ENCODE measurements at places on chromosomes 3 and 15.

GRCh38 chr3:128006061-128007032 lies 45.9 kb upstream of the SEC61A1 start:
- no peak for DNase-seq

DNA sequence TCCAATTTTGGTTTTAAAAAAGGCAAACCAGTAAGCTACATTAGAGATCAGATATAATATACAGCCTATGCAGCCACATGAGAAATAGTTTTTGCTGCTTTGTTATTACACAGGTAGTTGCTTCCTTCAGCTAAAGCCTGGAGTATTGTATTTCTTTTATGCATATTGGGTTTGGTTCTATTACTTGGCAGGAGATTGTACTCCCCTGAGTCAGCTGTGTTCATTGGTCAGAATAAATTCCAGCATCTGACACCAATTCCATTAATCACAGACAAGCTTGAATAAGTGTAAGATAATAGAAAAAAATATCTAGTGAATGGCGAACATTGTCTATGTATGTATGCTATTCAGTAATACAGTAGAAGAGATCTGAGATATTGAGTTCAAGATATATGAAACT lies 26.1 kb upstream of the ZCWPW2 start:
- DNase-seq, result no peak

DNA sequence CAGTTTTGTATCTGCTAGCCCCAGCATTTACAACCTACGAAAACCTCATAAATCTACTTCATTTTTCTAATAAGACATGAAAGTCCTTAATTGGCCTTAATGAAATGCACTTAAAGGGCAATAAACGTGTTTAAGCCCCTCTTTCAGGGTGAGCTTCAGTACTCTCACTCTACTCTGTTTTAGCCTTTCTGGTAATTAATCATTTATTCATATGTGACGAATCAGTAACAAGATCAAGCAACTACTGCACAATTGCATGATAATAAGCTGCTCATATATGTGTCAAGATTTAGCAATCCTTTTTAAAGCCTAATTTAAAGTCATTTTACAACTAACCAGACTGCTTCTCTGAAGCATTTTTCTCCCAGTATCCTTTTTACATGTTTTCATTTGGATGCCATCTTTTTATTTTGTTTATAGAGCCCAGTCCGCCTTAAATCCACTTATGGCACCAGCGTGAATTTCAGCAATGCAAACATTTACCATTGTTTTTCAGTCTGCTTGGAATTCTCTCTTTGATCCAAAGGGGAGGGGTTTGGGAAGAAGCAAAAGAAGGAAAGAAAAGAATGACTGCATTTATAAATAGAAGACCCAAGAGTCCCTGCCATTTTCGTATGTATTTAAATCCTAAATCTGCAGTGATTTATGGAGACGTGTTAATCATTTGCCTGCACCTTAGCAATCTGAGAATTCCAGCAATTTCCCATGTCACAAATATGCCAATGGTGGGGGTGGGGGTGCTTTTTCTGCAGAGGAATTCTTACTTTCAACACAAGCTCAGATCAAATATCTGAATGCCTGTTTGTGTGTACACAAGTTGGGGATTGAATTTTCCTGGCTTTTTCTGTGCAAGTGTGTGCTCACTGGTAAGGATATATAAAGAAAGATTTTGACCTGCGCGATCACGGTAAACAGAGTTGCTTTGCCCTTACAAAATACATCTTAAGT lies 230.8 kb upstream of the TBC1D5 start:
- DNase-seq, result no peak

DNA sequence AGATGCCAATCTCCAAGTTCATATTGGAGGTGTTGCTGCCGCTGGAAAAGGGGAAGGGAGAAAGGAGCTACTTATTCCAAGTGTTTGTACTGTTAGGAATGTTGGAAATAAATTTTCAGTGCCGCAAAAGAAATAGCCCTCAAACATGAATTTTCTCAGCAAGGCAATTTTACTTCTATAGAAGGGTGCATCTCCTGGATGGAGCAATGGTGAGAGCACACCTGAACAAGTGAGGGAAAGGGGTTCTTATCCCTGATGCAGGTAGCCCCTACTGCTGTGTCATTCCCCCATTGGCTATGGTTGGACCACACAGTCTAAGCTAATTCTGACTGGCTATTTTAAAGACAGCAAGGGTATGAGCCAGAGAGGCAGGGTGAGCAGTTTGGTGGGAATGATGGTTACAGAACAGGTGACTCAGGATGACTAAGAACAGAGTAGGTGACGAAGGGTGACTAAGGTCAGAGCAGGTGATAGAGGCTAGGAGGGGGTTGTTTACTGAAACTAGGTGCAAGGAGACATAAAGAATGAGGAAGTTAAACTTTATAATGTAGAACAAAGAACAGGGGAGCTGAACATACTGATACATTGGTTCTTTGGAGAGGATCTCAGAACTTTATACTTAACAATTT lies 503.5 kb downstream of the EDEM1 start:
- no peak for DNase-seq

GRCh38 chr15:87829332-87830050 lies 427.0 kb downstream of the NTRK3 start:
- DNase-seq, result no peak

DNA sequence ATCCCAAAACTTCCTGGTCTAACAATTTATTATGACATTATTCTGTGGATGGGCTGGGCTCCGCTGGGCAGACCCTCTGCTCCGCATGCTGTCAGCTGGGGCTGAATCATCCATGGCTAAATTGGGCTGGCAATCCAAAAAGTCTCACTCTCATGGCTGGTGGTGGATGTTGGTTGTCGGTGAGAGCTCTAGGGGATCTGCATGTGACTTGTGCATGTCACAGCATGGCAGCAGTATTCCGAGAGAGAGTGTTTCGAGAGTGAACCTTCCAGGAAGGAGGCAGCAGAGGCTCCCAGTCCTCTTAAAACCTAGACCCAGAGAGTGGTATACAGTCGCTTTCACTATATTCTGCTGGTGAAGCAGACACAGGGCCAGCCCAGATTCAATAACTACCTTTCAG lies 9.9 kb downstream of the RARB start:
- DNase-seq, result no peak

GRCh38 chr3:24462737-24463136 lies 31.9 kb downstream of the THRB start:
- no peak for DNase-seq

DNA sequence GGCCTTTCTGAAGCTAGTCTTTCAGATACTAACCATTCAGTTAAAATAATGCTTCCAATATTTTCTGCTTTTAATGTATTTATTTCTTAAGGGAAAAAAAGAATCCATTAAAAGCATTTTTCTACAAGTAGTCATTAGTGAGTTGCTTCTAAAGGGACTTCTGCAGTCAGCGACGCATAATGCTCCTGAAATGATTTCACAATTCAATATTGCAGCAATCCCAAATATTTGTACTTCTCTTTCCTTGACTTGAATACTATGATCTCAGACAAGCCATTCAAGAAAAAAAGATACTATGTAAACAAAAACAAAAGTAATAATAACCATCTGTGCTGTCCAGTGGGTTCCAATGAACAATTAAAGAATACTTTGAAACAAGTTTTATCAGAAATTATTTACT lies 681.0 kb downstream of the DIPK2A start:
- no peak for DNase-seq

DNA sequence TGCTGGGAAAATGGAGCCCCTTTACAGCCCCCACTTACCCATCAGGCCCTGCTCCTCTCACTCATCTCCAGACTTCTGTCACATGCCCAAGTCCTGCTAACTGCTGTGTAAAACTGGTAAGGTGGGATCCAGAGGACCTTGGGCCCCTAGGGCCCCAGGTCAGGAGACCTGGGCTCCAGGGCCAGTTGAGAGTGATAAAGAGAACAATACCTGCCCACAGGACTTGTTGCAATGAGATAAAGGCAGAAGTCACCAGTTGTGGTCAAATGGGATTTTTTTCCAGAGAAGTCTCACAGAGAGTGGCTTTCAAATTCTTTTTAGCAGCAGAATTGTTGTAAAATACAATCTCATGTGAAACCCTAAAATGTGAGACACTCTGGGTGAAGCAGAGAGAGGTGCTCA lies 753 bp downstream of the FURIN start:
- no peak for DNase-seq

GRCh38 chr3:49377483-49377882 lies 19.3 kb upstream of the GPX1 start:
- no peak for DNase-seq

DNA sequence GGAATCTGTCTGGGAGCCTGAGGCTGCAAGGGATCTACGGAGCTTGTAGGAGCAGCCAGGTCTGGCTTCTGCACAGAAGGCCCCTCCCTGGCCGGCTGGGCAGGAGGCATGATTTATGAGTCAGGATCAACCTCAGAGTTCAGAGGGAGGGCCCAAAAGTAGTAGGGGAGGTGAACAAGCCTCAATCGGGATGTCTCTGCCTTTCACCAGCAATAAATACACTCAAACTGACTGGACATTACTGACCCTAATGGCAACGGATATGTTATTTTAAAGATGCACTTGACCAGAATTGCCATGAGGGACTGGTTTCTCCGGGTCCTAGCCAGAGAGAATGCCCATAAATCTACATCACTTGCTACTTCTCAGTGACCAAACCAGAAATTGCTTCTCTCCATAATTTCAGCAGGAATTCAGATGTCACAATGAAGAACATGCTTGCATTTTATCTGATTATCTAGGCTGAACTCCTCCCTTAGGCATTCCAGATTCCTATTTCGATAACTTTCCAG lies 109.6 kb upstream of the LMOD3 start:
- peak; percentile 61 for DNase-seq

- no peak for DNase-seq
Observed at GRCh38 chr15:32107477-32108080, 77.3 kb downstream of the CHRNA7 start.

DNA sequence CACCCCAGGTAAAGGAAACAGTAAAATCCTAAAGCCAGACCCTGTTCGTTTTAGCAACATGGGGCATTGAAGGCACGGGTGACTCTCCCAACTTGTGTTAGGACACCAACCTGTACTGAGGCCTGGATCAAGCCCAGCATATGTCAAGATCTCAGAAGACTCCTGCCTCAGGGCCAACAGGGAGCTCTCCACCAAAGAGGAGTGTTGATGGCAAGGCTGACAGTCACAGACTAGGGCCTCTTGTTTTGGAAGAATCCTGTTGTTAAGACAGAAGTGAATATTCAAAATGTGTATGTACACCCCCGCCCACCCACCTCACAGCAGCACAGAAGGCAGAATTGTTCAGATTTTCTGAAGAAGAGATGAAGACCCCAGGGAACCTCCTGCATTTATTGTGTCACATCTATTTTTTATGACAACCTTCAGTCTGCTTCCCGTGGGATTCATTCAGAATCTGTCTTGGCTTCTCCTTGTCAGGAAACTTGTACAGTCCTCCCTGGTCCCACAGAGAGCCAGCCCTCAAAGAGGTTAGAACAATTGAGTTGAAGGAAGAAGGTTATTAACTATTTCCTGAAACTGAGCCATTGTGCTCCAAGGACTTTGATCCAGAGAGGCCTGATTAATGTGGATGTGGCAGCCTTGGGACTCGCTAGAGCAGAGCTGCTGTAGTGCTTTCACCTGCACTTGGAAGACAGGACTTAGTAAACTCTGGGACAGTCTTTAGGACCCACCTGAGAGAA lies 61.7 kb upstream of the PLXNA1 start:
- peak; percentile 22 for DNase-seq

- no peak for DNase-seq
Observed at GRCh38 chr3:14471690-14472089, 68.5 kb downstream of the GRIP2 start.

- no peak for DNase-seq
Observed at GRCh38 chr3:143090976-143091837, 28.4 kb upstream of the CHST2 start.

DNA sequence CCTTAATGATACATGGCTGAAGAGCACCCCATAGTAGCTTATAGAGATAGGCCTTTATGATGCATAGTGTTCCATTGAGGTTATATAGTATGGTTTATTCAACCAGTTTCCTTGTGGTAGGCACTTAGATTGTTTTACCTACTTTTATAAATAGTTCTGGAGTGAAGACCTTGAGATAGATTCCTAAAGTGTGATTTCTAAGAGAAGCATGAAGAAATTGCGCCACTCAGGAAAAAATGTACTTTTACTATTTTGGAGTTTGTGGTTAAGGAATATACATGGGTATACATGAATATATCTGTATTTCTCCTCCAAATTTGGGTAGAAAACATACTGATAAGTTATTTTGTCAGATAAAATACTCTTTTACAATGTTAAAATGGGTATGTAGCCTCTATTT lies 70.5 kb downstream of the CHD2 start:
- DNase-seq, result no peak

DNA sequence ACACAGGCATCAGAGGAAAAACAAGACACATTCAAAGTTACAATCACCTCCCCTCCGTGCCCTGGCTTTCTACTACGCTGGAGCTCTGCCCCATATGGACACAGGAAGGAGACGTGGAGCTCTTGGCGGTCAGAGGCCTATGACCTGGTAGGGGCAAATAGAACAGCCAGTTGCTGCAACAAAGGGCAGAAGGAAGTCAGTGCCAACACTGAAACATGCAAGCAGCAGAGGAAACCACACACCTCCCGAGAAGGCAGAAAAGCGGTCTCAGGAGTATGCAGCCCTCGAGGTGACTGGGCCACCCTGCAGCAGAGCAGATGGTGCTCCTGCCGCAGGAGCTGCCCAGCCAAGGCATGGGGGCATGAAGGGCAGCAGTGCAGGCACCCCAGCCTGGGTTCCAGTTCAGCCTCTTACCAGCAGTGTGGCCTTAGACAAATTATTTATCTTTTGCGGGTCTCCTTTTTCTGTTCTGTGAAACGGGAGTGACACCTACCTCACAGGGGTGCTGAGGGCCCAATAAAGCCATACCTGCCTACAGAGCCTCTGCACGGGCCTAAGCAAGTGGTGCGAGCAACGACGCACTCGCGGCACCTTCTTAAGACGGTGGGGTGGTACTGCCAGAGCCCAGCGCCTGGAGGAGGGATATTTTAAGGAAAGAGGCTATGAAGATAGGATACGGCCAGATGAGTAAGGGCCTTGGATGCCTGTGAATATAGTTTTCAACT lies 8.6 kb downstream of the ZXDC start:
- DNase-seq, result no peak

DNA sequence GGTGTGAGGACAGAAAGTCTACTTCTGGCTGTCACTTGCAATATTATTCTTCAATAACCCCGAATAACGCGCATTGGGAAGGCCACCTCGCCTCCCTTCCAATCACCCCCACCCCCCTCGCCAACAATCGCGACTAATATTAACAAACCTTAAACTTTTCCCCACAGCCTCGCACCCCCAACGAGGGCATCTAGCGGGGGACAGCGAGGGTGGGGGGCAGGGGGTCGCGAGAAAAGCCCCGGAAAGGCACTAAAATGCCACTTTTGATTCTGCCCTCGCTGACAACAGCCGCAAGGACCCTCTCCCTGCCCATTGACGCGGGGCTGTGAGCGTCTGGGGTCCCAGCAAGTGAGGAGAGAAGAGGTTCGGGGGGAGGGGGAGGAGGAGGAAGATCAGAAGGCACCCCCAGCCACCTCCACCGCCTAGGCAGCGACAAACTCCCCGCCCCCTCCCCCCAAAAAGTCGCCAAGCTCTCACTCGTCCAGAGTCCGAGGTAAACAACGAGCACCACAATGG lies 868 bp downstream of the SATB1 start:
- DNase-seq, result no peak

DNA sequence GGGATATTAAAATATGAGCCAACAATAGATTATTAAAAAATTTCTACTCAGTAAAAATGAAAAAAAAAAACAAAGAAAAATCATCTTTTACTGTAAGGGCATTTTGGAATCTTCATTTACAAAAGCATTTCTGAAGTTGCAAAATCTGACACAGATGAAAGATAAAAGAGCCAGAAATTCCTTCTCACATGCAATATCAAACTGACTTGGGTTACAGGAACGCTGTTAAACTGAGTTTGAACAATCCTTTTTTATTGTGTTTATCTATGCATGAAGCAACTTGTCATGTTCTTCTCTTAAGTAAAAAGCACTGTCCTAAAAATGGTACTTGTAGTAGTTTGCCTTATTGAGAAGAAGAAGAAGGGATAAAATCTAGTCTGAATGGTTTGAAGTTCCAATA lies 468.5 kb upstream of the KCNMB2 start:
- no peak for DNase-seq
